ENCODE measurements at places on chromosomes 1 and 21.

DNA sequence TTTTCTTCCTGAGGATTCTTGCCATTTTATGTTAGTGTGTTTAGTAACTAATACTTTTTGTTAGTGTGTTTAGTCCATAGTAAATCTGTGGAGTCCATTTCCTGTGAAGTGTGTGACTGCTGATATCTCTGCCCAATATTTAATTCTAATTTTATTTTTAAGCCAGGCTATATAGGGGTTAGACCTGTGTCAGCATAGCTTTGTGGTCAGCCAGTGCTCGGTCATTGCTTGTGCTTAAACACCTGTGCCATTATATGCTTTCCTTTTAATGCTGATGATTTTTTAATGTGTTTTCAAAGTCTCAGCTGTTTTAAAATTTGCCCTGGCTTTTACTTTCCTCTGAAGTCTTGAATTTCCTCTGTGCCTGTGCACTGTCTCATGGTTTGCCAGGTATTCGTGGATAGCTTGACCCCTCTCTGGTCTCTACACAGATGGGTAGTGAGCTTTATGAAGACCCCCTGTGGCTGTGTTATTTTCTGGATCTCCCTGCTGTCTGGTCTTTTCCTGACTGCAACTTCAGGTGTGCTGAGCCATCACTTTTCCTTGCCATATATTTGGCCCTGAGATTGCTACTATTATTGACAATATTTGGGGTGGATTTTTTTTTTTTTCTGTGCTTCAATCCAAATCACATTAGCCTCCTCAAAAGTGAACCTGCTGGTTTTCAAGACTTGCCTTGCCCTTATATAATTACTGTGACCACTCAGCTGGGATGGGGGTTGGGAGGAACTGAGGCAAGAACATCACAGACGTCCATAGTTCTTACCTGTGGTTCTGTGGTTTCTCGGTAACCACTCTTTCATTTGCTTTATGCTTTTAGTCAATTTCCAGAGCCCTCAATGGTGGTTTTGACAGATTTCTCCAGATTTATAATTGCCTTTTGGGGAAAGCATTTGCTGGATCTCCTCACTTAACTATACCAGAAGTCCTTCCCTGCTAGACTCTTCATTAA is 59.6 kb downstream of the RPS6KC1 start:
- DNase-seq, result no peak

DNA sequence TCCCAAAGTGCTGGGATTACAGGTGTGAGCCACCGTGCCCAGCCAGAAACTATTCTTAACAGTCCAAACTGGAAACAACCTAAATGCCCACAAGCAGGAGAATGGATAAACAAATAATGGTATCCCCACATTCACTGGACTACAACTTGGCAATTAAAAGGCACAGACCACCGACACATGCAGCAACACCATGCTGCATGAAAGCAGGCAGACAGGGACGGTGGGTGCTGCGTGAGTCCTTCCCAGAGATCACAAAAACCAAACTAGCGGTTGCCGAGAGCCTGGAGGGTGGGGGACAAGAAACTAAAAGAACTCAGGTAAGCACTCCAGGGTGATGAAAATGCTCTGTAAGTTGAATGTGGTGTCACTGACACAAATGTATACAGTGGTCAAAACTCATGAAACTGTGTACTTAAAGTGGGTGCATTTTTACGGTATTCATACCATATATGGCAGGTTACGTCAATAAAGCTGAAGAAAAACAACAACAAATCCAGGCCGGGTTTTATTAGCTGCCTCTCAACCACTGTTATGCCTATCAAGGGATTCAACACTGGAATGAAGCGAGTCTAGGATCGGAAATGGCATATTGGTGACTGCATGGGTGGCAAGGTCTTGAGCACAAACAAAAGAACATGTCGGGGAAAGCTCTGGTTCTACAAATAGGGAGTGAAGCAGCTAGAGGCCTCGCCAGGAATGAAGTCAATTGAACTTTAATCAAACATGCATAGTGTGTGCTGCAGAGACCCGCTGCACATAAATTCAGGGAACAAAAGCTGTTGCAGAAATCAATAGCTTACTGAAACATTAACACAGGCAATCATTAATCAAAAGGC is 52.4 kb downstream of the SLC45A1 start:
- DNase-seq, result no peak

GRCh38 chr1:28519946-28520725 is 14.3 kb downstream of the RCC1 start:
- DNase-seq, result no peak

DNA sequence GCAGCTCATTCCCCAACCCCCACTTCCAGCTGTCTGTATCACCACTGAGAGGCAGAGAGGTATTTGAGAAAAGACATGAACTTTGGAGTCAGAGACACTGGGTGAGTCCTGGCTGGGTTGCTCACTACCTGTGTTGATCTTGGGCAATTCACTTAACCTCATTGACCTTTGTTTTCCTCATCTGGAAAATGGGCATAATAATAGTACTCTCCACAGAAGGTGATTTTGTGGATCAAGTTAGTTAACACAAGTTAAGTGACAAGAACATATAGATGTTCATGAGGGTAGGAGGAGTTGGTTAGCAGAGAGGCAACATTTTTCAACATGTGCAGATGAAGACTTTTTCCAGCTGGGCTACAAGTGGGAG is 17.1 kb upstream of the ETV3L start:
- DNase-seq, result no peak

DNA sequence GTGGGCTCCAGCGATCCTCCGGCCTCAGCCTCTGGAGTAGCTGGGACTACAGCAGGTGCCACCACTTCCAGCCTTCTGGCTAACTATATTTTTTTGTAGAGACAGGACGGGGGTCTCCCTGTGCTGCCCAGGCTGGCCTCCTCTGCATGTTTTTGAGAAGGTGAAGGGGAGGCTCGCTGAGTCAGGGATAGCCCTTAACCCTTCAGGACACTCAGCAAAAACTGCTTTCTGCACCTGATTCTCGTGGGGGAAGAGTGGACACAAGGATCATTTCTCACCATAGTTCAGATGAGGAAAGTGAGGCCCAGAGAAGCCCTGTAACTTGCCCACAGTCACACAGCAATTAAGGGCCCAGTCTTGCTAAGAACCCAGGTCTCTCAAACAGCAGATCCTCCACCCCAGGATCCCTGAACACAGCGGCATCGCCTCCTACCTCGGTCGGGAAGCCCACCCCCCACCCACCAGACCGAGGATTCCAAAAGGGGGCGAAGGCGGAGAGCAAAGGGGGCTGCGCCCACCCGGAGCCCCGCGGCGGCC is 1.3 kb downstream of the FGR start:
- DNase-seq, result no peak

- DNase-seq, result no peak
These were observed 80.1 kb downstream of the CLIC6 start for GRCh38 chr21:34748862-34749261.

DNA sequence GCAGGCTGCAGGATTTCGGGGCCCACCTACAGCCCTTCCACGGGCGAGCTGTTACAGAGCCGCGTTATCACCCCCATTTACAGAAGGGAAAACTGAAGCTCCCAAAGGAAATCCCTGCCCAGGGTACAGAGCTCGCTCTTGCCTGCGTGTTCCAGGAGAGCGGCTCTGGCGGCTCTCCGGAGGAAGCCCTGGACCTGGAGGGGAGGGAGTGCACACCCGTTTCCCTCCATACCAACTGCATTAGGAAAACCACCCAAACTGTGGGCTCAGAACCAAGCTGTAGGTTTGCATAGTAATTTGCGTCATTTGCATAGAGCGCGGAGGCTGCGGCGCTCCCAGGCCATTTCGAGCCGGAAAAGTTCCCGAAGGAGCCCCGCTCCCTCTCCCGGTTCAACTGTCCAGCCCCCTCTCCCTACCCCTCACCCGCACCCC is 24.7 kb upstream of the ADGRB2 start:
- DNase-seq, result no peak

GRCh38 chr1:30974536-30974935 is 66.0 kb upstream of the SDC3 start:
- DNase-seq, result no peak

GRCh38 chr21:41758550-41758949 is 8.3 kb downstream of the RIPK4 start:
- no peak for DNase-seq

DNA sequence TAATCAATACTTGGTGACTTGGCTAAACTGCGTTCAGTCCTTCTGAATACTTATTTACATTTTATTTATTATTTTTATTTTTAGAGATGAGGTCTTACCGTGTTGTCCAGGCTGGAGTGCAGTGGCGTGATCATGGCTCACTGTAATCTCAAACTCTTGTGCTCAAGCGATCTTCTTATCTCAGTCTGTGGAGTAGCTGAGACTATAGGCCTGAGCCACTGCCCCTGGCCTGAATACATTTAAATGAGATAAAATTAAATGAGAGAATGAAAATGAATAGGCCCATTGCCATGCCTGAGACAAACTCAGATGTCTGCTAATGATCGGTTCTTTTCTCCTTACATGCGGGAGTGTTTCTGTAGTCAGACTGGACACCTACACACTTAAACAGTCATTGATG is 86.0 kb downstream of the GALNT2 start:
- no peak for DNase-seq

Measured in stimulated activated CD4-positive, alpha-beta T cell treated with anti-CD3 and anti-CD28 coated beads, Interleukin-4, amount 100 ng/mL, for 4 hours (primary cell).